ENCODE measurements at places on chromosomes 2 and 18. TPM values are rescaled to one million over a fixed set of nuclear protein-coding genes. Genes with fewer than 3 reads are reported as not detected.

SCLY gene
- total RNA-seq: 20.4 TPM

INHBB gene
- total RNA-seq: not detected

IL36RN gene
- total RNA-seq: 0.84 TPM

OTOS gene
- not detected for total RNA-seq

NETO1 gene
- not detected for total RNA-seq

TBR1 gene
- total RNA-seq: 0.13 TPM

PSMG2 gene
- total RNA-seq: 59.0 TPM

KCNG2 gene
- not detected for total RNA-seq

ZBTB7C gene
- 9.1 TPM for total RNA-seq

ME2 gene
- total RNA-seq: 37.3 TPM

CNRIP1 gene
- 5.2 TPM for total RNA-seq

IL36B gene
- total RNA-seq: not detected

DNA sequence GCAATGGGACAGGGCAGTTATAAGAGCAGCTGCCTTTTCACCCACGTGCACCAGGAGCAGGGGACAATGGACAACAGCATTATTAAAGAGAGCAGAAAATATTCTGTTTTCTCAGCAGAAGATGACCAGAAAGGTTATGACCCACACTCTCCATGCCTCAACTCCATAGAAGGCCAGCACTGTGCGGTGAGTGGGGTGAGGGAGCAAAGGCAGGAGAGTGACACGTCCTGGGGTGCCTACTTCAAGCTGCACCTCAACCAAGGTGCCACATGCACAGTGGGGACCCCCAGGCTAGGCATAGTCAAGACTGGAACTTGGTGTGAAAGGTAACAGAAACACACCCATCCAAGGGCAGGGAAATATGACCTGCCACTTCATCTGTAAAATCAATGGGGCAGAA lies 50.4 kb downstream of the POLR1A start:
- no peak overlapping the region for H3K27ac ChIP-seq
- peaks cover 48% of the 10 kb centered on the region for H3K36me3 ChIP-seq
- no peak overlapping the region for H3K4me3 ChIP-seq
- no peak for DNase-seq
- H3K27me3 ChIP-seq: no peaks in the 10 kb centered on the region

- no peaks in the 10 kb centered on the region for H3K36me3 ChIP-seq
- peaks cover 9% of the 10 kb centered on the region for H3K4me1 ChIP-seq
- no peak for DNase-seq
- H3K4me3 ChIP-seq: no peak overlapping the region
Measured at GRCh38 chr2:180258579-180258978, 251.5 kb upstream of the CWC22 start.

DNA sequence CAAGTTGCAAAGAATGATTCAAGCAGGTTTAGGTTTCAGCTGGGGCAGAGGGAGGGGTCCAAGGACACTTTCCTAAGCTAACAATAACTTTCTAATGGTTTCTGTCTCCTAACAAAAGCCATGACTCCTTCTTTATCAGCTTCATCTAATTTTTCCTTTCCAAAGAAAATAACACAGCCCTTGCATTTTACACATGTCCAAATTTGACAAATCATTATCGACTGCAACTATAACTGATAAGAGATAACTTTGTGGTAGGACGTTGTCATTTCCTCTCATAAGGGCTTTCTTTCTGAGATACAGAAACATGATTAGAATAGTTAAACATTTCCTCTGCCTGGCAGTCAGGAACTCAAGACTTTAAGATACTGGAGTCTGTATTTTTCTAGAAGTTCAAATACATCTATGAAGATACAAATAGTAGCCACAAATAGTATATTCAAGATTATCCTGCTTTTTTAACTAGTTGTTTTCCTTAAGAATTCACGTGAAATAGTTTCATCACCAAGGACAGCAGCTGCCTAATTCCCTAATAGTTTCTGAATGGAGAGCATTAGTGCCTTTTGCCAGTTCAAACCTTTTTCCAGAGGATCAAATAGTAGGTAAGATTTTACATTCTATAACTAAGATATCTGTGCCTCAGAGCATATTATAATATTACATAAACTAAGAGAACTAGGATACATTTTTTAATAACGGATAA lies 263.2 kb downstream of the EXOC6B start:
- no peaks in the 10 kb centered on the region for H3K27me3 ChIP-seq
- H3K4me3 ChIP-seq: no peak overlapping the region
- peak overlapping the region; percentile 92 for H3K27ac ChIP-seq
- H3K4me1 ChIP-seq: peaks cover 68% of the 10 kb centered on the region
- DNase-seq: no peak

- DNase-seq: no peak
- H3K4me3 ChIP-seq: no peak overlapping the region
- H3K27me3 ChIP-seq: no peaks in the 10 kb centered on the region
Measured at GRCh38 chr2:72548081-72548764, 277.6 kb downstream of the EXOC6B start.

- H3K4me3 ChIP-seq: no peak overlapping the region
- DNase-seq: no peak
- no peak overlapping the region for H3K27ac ChIP-seq
- H3K36me3 ChIP-seq: no peaks in the 10 kb centered on the region
Measured at GRCh38 chr2:227207573-227207972, 43.1 kb downstream of the COL4A3 start.

DNA sequence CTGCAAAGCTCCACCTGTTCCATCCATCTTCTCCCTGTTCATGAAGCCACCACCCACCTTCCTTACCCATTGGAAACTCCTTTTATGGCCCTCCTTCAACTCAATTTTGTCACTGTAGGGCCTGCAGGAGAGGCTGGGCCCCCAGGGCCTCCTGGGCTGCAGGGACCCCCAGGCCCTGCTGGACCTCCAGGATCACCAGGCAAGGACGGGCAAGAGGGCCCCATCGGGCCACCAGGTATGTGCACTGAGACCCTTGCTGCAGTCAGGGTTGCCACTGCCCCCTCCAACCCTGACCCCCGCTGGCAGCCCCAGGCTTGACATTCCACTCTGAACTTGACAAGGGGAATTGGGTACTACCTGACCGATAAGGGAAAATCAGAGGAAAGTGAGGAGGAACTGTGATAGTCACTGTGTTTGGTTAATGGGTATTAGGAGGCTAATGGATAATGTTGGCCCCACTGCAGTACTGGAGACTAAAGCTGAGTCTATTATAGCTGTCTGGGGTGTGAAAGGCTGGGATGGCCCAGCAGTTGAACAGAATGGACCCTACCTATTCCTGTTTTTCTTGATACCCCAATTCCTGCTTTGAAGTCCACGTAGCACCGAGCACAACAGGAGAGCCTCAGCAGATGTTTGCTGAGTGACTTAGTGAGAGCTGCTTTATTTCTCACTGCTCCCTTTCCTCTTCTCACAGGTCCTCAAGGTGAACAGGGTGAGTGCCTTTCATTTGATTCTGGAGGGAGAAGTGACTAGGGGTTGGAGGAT lies 2.1 kb upstream of the KHK start:
- peaks cover 18% of the 10 kb centered on the region for H3K27me3 ChIP-seq
- H3K4me3 ChIP-seq: no peak overlapping the region
- peaks cover 32% of the 10 kb centered on the region for H3K4me1 ChIP-seq
- H3K27ac ChIP-seq: no peak overlapping the region
- H3K36me3 ChIP-seq: no peaks in the 10 kb centered on the region

- no peak overlapping the region for H3K27ac ChIP-seq
- no peak for DNase-seq
- no peak overlapping the region for H3K4me3 ChIP-seq
Measured at GRCh38 chr2:207987025-207987716, 38.2 kb downstream of the PLEKHM3 start.

DNA sequence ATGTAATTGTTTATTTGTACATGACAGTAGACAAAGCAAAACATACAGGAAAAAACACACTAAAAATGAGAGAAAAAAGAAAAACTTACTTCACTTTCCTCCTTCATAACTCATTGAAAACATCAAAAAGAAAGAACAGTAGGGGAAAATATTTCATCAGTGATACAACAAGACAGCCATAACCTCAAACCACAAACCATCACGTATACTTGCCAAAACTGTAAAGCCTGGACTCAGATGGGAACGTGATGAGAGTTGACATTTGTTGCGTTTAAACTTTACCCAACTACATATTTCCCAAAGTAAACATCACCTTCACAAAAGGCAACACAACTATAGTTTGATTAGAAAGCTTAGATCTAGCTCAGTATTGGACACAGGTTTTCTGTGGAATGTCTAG lies 278.2 kb upstream of the COL3A1 start:
- H3K27me3 ChIP-seq: no peaks in the 10 kb centered on the region
- H3K4me1 ChIP-seq: peaks cover 45% of the 10 kb centered on the region
- DNase-seq: no peak
- H3K27ac ChIP-seq: peak overlapping the region; percentile 92
- peaks cover 21% of the 10 kb centered on the region for H3K36me3 ChIP-seq

GRCh38 chr2:23533338-23533695 lies 148.3 kb downstream of the KLHL29 start:
- H3K36me3 ChIP-seq: no peaks in the 10 kb centered on the region
- peaks cover 34% of the 10 kb centered on the region for H3K4me1 ChIP-seq
- peak overlapping the region; percentile 94 for H3K27ac ChIP-seq
- no peak overlapping the region for H3K4me3 ChIP-seq
- H3K27me3 ChIP-seq: no peaks in the 10 kb centered on the region

GRCh38 chr2:196592331-196592910 lies 47.1 kb upstream of the CCDC150 start:
- H3K27ac ChIP-seq: peak overlapping the region; percentile 95
- peak overlapping the region; percentile 93 for H3K4me3 ChIP-seq
- H3K27me3 ChIP-seq: peaks cover 16% of the 10 kb centered on the region
- peak; percentile 20 for DNase-seq
- H3K4me1 ChIP-seq: peaks cover 36% of the 10 kb centered on the region

- H3K4me3 ChIP-seq: no peak overlapping the region
- H3K27me3 ChIP-seq: no peaks in the 10 kb centered on the region
- no peaks in the 10 kb centered on the region for H3K4me1 ChIP-seq
- peaks cover 7% of the 10 kb centered on the region for H3K36me3 ChIP-seq
Measured at GRCh38 chr2:24021122-24021998, 11.5 kb downstream of the MFSD2B start.

- H3K36me3 ChIP-seq: no peaks in the 10 kb centered on the region
- no peak overlapping the region for H3K27ac ChIP-seq
- H3K4me1 ChIP-seq: peaks cover 7% of the 10 kb centered on the region
- no peak overlapping the region for H3K4me3 ChIP-seq
- H3K27me3 ChIP-seq: no peaks in the 10 kb centered on the region
Measured at GRCh38 chr18:3441290-3441689, 8.7 kb upstream of the TGIF1 start.

- H3K27me3 ChIP-seq: no peaks in the 10 kb centered on the region
- H3K4me3 ChIP-seq: no peak overlapping the region
- H3K4me1 ChIP-seq: peaks cover 39% of the 10 kb centered on the region
- H3K27ac ChIP-seq: peak overlapping the region; percentile 88
Measured at GRCh38 chr2:158894078-158894477, 74.4 kb upstream of the TANC1 start.

- peaks cover 65% of the 10 kb centered on the region for H3K4me1 ChIP-seq
- H3K4me3 ChIP-seq: no peak overlapping the region
- H3K27me3 ChIP-seq: peaks cover 11% of the 10 kb centered on the region
- H3K27ac ChIP-seq: peak overlapping the region; percentile 81
- DNase-seq: no peak
Measured at GRCh38 chr18:22609642-22610041, 191.9 kb upstream of the CTAGE1 start.

- H3K27ac ChIP-seq: no peak overlapping the region
- DNase-seq: no peak
- H3K4me3 ChIP-seq: peak overlapping the region; percentile 20
- H3K4me1 ChIP-seq: peaks cover 25% of the 10 kb centered on the region
- H3K36me3 ChIP-seq: no peaks in the 10 kb centered on the region
Measured at GRCh38 chr2:45008296-45009129, 739 bp downstream of the SIX2 start.

DNA sequence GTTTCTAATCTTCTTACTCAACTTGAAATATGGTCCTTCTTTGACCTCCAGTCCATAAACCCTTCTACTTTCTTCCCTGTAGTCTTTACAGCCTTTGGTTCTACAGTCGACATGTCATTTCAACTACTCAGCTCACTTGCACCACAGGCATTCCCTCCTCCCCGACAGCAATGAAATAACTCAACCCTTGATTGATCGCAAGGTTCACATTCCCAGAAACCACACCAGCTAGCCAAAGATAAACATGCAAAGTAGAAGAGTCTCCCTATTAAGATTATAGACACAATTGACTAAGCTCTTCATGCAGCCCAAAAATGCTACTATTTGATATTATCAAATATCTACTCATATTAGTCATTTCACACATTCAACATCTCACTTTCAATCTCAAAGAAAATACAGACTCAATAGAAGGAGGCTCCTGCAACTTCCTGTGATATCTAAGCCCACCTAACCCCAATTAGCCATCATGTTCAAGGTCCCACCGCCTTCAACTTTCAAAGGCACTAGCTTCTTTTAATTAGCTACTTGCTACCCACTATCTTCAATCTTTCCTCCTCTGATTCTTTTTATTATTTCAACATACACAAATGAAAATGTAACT lies 50.8 kb downstream of the RTTN start:
- peaks cover 33% of the 10 kb centered on the region for H3K36me3 ChIP-seq
- no peak overlapping the region for H3K27ac ChIP-seq
- H3K27me3 ChIP-seq: no peaks in the 10 kb centered on the region

DNA sequence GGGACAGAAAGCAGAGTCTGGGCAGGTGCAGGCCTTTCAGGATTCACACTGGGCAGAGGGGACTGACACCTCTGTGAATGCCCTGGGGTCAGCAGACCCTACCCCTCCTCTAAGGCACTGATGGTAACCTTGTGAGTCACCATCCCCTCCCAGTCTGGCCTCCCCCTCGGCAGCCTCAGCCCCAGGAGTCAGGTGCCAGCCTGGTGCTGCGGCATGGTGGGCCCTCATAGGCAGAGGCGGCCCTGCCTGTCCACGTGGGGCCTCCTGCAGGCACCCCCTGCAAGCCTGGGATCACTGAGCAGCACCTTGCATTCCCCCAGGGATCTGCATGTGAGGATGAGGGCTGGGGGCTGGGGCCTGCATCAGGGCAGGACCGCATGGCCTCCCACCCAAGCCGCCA lies 4.8 kb upstream of the GPR17 start:
- no peaks in the 10 kb centered on the region for H3K27me3 ChIP-seq
- H3K27ac ChIP-seq: no peak overlapping the region
- no peak for DNase-seq
- no peak overlapping the region for H3K4me3 ChIP-seq
- peaks cover 7% of the 10 kb centered on the region for H3K4me1 ChIP-seq

DNA sequence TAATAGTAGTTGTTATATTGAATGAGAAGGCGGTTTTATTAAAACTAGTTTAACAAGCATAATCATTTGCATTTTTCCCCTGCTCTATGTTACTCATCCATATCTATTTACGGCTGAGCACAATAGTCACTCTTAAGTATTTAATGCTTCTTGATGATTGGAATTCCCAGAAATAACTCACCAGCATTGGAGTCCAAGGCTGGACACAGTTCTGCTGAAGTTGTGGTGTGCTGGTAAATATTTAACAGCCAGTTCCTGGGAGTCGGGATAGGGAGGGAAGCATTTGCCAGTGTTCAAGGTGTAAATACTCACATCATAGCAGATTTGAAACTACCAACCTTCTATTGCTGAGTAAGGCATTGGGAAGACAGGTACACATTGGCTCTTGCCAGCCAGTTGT lies 315.1 kb downstream of the MTX2 start:
- DNase-seq: no peak
- H3K27ac ChIP-seq: no peak overlapping the region
- no peak overlapping the region for H3K4me3 ChIP-seq
- H3K4me1 ChIP-seq: peaks cover 46% of the 10 kb centered on the region
- peaks cover 13% of the 10 kb centered on the region for H3K27me3 ChIP-seq
- H3K36me3 ChIP-seq: no peaks in the 10 kb centered on the region

GRCh38 chr2:46818141-46818621 lies 97.4 kb downstream of the MCFD2 start:
- H3K36me3 ChIP-seq: peaks cover 4% of the 10 kb centered on the region
- H3K27ac ChIP-seq: no peak overlapping the region
- peaks cover 10% of the 10 kb centered on the region for H3K27me3 ChIP-seq
- H3K4me1 ChIP-seq: peaks cover 22% of the 10 kb centered on the region
- H3K4me3 ChIP-seq: no peak overlapping the region

GRCh38 chr2:27561060-27561459 lies 21.8 kb upstream of the ZNF512 start:
- no peak overlapping the region for H3K4me3 ChIP-seq
- H3K27ac ChIP-seq: no peak overlapping the region
- H3K4me1 ChIP-seq: no peaks in the 10 kb centered on the region
- DNase-seq: no peak
